ENCODE measurements at places on chromosomes 6 and 20.

GRCh38 chr6:44614396-44614795 lies 226.9 kb downstream of the CDC5L start:
- DNase-seq: no peak

DNA sequence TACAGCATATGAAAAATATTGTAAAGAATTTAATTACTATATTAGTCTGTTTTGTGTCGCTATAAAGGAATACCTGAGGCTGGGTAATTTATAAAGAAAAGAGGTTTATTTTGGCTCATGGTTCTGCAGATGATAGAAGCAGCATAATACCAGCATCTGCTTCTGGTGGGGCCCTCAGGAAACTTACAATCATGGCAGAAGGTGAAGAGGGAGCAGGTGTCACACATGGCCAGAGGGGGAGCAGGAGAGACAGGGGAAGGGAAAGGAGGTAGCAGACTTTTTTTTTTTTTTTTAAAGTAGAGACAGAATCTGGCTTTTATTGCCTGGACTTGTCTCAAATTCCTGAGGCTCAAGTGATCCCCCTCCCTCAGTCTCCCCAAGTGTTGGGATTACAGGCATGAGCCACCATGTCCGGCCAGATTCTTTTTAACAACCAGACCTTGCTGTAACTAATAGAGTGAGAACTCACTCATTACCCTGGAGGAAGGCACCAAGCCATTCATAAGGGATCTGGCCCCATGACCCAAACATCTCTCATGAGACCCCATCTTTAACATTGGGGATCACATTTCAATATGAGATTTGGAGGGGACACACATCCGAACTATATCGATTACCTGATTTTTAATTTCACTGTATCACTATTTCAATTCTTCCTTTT lies 64.6 kb downstream of the MAN1A1 start:
- DNase-seq: no peak

DNA sequence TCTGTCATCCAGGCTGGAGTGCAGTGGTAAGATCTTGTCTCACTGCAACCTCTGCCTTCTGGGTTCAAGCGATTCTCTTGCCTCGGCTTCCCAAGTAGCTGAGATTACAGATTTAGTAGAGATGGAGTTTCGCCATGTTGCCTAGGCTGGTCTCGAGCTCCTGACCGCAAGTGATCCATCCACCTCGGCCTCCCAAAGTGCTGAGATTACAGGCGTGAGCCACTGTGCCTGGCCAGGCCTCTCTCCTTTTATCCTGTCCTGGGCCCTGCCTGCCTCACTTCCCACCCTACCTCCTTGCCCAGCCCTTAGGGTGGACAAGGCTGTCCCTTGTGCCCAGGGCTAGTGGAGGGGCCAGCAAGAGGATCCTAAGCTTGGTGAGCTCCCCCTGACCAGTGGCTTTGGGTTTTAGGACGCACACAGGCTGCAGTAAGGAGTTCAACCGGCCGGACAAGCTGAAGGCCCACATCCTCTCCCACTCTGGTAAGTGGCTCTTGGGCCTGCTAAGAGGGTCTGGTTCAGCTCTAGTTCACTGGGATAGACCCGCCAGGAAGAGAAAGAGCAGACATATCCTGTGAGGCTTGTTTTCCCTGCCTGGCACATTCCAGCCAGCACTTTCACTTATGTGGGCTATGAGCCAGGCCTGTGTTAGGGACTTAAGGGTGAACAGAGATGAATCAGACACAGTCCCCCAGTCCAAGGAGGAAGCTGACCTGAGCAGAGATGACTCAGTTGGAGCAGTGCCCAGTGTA lies 21.9 kb upstream of the CHMP4B start:
- DNase-seq: no peak

GRCh38 chr6:147204060-147204785 lies at the start of gene STXBP5:
STXBP5 (plus strand) TSS chr6:147204417; CDS start chr6:147204533, 116 bp downstream.
- DNase-seq: peak; percentile 4

DNA sequence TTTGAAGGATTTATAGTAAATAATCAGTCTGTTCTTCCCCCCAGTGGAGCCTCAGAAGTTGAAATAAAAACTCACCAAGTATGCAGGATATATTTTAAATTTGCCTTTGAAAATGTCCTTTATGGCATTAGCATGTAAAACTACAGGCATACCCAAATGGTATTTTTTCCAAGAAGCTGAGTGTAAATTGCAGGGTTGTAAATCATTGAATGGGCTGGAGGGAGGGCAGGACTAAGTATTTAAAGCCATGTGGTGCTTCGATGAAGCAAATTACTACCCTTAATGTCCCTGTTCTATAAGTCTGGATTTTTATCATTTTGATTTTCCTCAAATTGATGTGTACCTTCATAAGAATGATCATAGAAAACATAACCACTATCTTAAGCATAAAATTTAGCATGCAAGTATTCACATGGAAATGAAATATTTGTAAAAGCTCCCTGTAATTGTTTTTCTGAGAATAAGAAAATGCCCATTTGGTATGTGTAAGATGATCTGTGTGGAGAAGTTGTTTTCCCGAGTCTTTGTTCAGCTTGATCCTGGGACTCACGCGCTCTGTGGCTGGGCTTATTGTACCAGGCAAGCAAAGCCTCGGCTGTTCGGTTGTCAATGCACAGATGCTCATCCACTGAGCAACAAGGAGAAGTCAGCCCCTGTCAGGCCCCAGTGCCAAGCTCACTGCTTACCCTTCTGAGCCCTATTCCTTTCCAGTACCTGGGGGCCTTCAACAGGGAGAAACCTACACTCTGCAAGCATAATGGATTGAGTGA lies 66.7 kb downstream of the CD164 start:
- DNase-seq: no peak

DNA sequence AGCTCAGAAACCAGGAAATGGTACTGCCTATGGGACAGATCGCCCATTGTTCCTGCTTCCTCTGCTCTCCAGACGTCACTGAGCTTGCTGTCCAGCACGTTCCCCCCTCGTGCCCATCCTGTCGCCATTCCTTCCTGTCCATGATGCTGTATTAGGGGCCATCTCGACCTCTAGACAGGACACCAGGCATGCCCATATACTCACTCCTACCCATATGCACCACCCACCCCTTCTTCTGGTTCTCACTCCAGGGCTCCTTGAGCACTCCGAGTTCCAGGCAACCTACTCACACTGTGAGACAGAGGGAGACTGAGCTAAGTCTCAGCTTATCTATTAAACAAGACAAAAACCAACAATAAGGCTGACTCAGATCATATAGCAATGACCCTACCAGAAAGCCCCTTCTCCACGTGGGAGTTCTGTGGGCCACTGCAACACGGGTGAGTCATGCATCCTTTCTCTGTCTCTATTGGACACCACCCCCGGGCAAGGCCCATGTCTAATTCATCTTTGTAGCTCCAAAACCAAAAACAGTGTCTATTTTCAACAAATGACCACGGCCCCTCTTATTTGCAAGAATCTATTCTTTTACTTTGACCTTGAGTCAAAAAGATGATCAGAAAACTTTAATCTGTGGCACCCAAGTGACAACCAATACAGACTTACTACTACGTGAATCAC lies 65.7 kb downstream of the PSMG4 start:
- DNase-seq: no peak

DNA sequence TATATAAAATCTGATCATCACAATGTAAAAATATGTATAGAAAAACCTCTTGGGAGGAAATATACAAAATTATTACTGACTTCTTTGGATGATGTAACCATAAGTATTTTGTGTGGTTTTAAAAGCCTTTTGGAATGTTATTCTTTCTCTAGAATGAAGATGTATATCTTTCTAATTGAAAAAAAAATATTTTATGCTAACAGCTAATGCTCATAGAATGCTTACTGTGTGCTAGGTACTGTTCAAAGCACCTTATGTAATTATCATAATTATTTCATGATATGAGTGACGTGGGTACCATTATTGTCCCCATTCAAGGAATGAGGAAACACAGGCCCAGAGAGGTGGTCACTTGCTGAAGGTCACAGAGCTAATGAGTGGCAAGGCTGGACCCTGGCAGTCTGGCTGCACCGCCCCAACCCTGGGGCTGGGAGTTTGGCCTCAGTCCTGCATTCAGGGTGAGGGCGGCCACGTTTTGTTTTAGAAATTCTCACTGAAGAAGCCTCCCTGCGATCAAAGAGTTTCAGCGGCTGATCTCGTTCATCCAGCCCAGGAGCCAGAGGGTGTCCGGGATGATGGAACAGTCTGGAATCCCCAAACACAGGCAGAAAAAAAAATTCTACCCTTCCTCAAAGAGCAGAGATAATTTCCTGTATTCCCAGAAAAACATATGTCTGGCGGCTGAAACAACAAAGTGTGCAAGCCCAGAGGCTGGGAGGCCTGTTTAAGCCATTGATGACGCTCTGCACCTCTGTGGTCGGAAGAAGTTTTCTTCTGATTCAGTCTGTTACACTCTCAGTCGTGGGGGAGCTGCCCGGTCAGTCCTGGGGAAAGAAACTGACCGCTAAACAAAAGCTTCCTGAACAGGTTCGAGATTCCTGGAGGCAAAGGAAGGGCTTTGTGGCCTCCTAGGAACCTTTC lies 37.3 kb downstream of the TFEB start:
- no peak for DNase-seq

GRCh38 chr6:48664826-48665225 lies 553.8 kb upstream of the PTCHD4 start:
- no peak for DNase-seq

GRCh38 chr6:33633084-33633461 lies 12.0 kb downstream of the ITPR3 start:
- no peak for DNase-seq

- DNase-seq: no peak
Observed at GRCh38 chr6:41080621-41081020, 7.8 kb downstream of the NFYA start.

DNA sequence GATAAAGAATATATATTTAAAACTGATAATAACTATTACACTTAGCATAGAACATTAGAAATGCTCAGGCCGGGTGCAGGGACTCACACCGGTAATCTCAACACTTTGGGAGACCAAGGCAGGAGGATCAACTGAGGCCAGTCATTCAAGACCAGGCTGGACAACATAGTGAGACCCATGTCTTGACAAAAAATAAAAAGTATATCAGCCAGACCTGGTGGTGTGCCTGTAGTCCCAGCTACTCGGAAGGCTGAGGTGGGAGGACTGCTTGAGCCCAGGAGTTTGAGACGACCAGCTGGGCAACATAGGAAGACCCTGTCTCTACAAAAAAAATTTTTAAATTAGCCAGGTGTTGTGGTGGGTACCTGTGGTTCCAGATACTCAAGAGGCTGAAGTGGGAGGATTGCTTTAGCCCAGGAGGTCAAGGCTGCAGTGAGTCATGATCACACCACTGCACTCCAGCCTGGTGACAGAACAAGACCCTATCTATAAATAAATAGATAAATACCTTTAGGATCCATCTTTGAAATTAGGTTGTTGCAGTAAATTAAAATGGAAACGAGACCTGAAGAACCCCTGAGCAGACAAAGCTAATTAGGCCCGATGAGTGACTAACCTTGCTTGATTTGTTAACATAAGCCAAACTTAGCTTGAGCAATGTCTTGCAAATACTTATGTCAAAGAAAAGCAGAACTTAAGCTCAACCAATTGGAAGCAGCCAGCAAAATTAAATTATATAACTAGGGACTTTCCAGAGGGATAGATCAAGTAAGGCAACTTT lies 75.8 kb upstream of the E2F3 start:
- DNase-seq: no peak

- no peak for DNase-seq
Observed at GRCh38 chr6:43405354-43405753, 22.0 kb upstream of the ABCC10 start.

DNA sequence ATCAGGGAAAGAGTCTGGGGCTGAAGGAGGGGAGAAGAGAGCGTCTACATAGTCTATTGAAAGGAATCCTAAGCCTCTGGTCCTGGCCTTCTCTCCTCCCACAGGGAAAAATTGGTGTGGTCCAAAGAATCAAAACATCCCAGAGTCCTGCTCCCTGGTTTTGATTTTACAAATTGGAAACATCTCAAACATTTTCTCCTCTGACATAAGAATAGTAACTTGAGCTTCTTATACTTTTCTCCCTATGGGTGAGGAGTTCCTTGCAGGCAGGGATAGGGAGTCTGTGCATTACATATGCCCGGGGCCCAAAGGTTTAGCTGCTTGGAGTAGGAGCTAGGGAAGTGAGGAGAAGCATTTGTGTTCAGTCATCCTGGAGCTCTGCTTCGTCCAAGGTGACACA lies 120.0 kb upstream of the GGTLC1 start:
- DNase-seq: no peak

DNA sequence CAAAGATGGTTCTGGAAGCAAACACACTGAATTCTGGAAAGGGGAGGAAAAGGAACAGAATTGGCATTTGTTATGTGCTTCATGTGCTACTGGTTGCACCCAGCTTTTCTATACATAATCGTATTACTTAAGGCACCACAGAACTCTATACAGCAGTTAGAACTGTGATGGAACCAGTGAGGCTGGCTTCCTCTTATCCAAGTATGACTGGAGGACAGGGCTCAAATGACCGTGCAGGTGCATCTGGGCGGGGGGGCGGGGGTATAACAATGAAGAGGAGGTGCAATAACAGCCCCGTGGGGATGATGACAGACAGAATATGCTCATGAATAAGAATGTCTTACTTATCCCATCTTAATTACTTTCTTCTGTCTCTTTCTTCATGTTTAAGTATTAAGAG lies 144.2 kb downstream of the BTBD9 start:
- DNase-seq: no peak

DNA sequence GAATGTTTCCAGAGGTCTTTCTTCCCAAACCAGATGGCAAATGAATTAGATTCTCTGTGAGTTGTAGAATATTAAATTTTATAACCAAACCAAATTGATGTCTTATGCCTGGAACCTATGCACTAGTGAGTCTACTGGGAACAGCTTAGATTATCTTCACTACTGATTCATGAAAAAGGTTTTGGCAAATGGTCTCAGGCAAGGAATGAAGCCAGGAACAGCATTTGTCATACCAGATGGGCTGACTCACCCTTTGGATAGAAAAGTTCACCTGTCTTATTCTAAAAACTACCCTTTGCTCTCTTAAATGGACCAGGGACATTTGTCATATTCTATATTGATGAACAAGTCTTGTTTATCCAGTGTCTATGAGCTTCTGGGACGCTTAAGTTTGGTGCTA lies 135.4 kb upstream of the ECI2 start:
- no peak for DNase-seq

DNA sequence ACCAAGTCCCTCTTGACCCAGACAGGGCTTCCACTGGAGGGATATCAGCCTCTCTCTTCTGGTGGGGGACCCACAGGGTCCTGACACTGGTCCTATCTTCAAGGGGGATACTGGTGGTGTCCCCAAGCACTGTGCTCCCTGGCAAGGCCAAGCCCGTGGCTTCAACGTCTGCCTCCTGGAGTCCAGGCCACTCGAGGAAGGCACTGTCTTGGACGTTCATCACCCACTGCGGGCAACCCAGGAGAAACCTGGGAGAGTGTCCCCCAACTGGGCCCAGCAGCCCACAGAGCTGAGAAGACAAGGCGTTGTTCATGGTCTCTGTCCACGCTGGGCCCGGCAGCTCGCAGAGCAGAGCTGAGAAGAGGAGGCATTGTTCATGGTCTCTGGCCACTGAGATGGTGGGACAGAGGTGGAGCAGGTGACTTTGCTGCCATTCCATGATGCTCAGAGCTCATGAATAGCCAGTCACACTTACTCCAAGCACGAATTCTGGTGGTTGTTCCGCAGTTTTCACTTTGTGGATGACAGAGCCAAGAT lies 37.5 kb upstream of the FRMD1 start:
- DNase-seq: no peak
